ENCODE measurements at places on chromosomes 7 and 10.

- H3K36me3 ChIP-seq: no peaks in the 10 kb centered on the region
- H3K27me3 ChIP-seq: no peaks in the 10 kb centered on the region
- no peaks in the 10 kb centered on the region for H3K4me1 ChIP-seq
- H3K27ac ChIP-seq: no peak overlapping the region
- H3K4me3 ChIP-seq: no peak overlapping the region
Observed at GRCh38 chr7:20152511-20152910, 64.7 kb downstream of the MACC1 start.

GRCh38 chr7:21923658-21924057 lies 22.0 kb downstream of the CDCA7L start:
- DNase-seq: peak; percentile 35
- H3K27me3 ChIP-seq: no peaks in the 10 kb centered on the region
- H3K4me1 ChIP-seq: peaks cover 15% of the 10 kb centered on the region
- H3K27ac ChIP-seq: no peak overlapping the region

- no peak overlapping the region for H3K4me3 ChIP-seq
- peak overlapping the region; percentile 59 for H3K27ac ChIP-seq
- DNase-seq: no peak
- no peaks in the 10 kb centered on the region for H3K27me3 ChIP-seq
- peaks cover 15% of the 10 kb centered on the region for H3K4me1 ChIP-seq
- H3K36me3 ChIP-seq: no peaks in the 10 kb centered on the region
Observed at GRCh38 chr10:103637011-103637410, 143.5 kb downstream of the NEURL1 start.

GRCh38 chr10:3785851-3786271 lies 852 bp upstream of the KLF6 start:
- peak; percentile 68 for DNase-seq
- no peak overlapping the region for H3K4me3 ChIP-seq
- H3K27ac ChIP-seq: peak overlapping the region; percentile 100
- peaks cover 6% of the 10 kb centered on the region for H3K36me3 ChIP-seq

DNA sequence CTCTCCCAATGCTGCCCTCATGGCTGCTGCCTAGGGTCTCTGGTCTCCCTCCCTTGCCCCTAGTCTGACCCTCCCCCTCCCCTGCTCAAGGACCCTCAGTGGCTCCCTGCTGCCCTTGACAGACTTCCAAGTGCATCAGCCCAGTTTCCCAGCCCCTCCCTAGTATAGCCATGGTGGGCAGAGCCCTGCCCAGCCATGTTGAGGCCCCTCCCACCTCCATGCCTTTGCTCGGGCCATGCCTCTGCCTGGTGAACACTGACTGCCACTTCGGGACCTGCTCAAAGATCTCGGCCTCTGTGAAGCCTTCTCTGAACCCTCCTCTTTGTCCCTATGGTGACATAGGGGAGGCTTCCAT lies 73.2 kb downstream of the MYL10 start:
- H3K4me3 ChIP-seq: no peak overlapping the region
- no peaks in the 10 kb centered on the region for H3K4me1 ChIP-seq
- no peaks in the 10 kb centered on the region for H3K36me3 ChIP-seq
- DNase-seq: no peak
- H3K27ac ChIP-seq: no peak overlapping the region

- H3K4me1 ChIP-seq: no peaks in the 10 kb centered on the region
- no peak overlapping the region for H3K4me3 ChIP-seq
- no peaks in the 10 kb centered on the region for H3K27me3 ChIP-seq
- no peak for DNase-seq
Observed at GRCh38 chr7:50394315-50394714, 55.8 kb downstream of the FIGNL1 start.

DNA sequence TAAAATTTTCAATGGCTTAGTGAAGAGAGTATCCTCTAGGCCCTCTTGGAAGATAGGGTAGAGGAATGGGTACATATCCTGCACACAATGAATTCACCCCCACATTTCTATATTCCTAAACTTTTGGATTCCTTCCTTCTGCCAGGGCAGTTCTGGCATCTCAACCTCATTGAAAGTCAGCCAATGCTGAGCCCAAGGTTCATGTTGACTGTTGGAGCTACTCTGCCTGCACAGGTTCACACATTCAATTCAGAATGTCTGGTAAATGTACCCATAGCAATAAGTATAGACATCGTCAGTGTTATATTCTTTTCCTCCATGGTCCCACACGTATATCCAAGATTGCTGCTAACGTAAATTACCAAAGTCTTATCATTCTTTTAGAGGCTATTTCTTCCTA lies 48.9 kb upstream of the STARD3NL start:
- no peaks in the 10 kb centered on the region for H3K4me1 ChIP-seq
- H3K27me3 ChIP-seq: no peaks in the 10 kb centered on the region
- no peak for DNase-seq
- H3K27ac ChIP-seq: no peak overlapping the region

DNA sequence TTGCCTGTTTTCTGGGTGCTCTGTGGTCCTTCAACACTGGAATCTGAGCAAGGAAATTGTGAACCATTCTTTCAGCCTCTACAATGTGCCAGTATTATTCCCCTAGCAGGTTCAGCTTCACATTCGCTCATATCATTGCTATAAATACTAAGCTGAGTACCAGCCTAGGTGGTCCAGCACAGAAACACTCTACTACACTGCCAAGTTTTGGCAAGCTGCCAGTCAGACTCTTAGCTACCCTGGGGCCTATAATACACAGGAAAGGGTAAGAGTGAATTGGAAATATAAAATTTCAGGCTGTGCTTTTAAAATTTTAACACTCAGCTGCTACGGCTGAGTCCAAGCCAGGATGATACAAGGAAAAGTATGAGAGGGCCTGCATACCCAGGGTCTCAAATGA lies 49.9 kb upstream of the PPP1R3A start:
- H3K27me3 ChIP-seq: no peaks in the 10 kb centered on the region
- H3K27ac ChIP-seq: no peak overlapping the region
- H3K4me1 ChIP-seq: no peaks in the 10 kb centered on the region
- no peak for DNase-seq
- no peak overlapping the region for H3K4me3 ChIP-seq
- no peaks in the 10 kb centered on the region for H3K36me3 ChIP-seq

- H3K36me3 ChIP-seq: no peaks in the 10 kb centered on the region
- no peak overlapping the region for H3K27ac ChIP-seq
- H3K4me3 ChIP-seq: no peak overlapping the region
Observed at GRCh38 chr10:97721871-97722780, 8.6 kb downstream of the MARVELD1 start.

- no peak for DNase-seq
- no peaks in the 10 kb centered on the region for H3K36me3 ChIP-seq
- no peak overlapping the region for H3K27ac ChIP-seq
- H3K4me1 ChIP-seq: peaks cover 16% of the 10 kb centered on the region
- no peak overlapping the region for H3K4me3 ChIP-seq
Observed at GRCh38 chr10:17744341-17744861, 7.6 kb upstream of the TMEM236 start.

GRCh38 chr7:116165717-116166116 lies 44.6 kb upstream of the TES start:
- H3K4me3 ChIP-seq: no peak overlapping the region
- peaks cover 10% of the 10 kb centered on the region for H3K4me1 ChIP-seq
- H3K27ac ChIP-seq: no peak overlapping the region
- DNase-seq: no peak

GRCh38 chr7:16743236-16743635 lies 10.3 kb upstream of the TSPAN13 start:
- no peaks in the 10 kb centered on the region for H3K36me3 ChIP-seq
- no peak overlapping the region for H3K4me3 ChIP-seq
- no peak for DNase-seq
- no peaks in the 10 kb centered on the region for H3K27me3 ChIP-seq
- peaks cover 19% of the 10 kb centered on the region for H3K4me1 ChIP-seq

DNA sequence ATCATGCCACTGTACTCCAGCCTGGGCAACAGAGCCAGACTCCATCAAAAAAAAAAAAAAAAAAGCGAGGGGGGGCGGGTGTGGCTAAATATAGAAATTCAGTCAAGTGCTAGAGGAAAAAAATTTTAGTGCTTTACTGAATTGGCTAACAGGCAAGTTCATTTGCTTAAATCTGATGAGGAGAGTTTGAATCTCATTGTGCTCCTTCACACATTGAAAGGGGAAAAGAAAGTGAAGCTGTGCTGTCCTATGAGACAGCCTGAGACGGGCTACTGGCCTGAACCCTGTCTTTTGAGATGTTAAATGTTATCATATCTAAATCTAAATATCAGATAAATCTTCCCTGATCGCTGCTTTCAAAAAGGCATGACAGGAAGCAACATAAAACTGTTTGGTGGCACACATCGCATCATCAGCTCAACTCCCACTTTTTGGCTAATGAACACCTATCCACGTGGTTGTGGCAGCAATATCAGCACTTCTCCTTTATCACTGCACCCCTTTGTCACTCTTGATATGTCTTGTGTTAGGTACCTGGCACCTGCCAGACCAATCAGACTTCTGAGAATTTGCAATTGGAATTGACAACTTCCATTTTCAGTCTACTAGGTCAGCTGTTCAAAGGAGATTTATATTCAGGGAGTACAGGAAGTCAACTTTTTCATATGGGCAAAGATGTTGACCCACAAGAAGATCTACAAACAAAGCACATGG lies 14.0 kb upstream of the IFIT1B start:
- no peaks in the 10 kb centered on the region for H3K27me3 ChIP-seq
- no peak overlapping the region for H3K4me3 ChIP-seq
- H3K27ac ChIP-seq: no peak overlapping the region
- H3K36me3 ChIP-seq: no peaks in the 10 kb centered on the region
- peaks cover 8% of the 10 kb centered on the region for H3K4me1 ChIP-seq
- no peak for DNase-seq

DNA sequence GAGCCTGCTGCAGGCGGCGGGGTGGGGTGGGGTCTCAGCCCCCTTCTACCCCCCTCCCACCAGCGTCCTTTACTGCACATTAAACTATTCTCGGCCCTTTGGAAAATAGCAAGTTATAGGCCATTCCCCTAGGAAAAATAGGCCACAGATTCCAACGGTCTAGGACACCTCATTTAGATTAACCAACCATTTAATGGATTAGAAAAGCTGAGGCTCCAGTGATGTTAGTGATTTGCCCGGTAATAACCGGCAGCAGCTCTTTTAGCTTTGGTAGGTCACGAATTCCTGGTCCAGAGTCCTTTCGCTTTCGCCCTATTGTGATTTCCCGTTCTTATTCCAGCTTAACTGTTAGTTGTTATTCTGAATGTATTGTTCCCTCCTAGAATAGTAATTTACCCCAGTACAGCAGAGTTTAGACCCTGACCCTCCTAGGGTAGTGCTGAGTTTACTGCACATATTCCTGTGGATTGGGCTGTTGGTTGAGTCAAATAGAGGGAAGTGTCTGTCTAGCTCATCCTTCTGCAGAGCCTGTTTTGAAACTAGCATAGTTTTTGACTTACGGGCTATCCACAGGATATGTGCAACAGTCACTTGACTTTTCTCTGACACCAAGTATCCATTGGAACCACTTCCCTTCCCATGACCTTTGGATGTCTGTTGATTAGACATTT lies 754 bp downstream of the GSTO1 start:
- DNase-seq: no peak
- peaks cover 52% of the 10 kb centered on the region for H3K4me1 ChIP-seq
- peak overlapping the region; percentile 81 for H3K27ac ChIP-seq
- H3K4me3 ChIP-seq: peak overlapping the region; percentile 72
- no peaks in the 10 kb centered on the region for H3K27me3 ChIP-seq
- H3K36me3 ChIP-seq: peaks cover 2% of the 10 kb centered on the region

GRCh38 chr7:148473703-148474480 lies 116.7 kb upstream of the C7orf33 start:
- no peaks in the 10 kb centered on the region for H3K36me3 ChIP-seq
- H3K27me3 ChIP-seq: no peaks in the 10 kb centered on the region
- no peaks in the 10 kb centered on the region for H3K4me1 ChIP-seq
- no peak overlapping the region for H3K27ac ChIP-seq
- no peak for DNase-seq

DNA sequence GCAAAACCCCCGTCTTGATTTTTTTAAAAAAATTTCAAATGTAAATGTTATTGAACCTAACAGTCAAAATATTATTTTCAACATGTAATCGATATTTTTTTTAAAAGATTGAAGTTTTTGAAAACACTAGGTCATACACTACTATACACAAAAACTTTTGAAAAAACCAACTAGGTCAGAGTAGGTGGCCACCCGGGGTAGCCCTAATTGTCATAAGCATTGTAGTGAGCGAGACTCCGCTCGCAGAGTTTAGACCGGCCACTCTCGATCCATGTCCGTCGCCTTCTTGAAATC lies 417 bp downstream of the RFC2 start:
- peak overlapping the region; percentile 90 for H3K27ac ChIP-seq

DNA sequence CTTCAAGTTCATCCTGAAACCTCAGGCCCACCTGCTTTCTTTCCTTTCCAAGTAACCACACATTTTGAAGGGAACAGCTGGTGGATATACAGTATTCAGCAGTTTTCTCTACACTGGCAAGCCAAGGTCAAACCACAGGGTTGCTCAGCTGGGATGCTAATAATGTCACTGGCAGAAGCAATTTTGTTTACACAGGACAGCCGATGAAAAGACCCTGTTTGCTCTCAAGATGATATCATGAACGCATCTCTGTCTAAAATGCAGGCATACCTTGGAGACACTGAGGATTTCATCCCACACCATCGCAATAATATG lies 186.2 kb downstream of the USP6NL start:
- DNase-seq: no peak
- H3K4me1 ChIP-seq: no peaks in the 10 kb centered on the region
- no peaks in the 10 kb centered on the region for H3K36me3 ChIP-seq
- H3K4me3 ChIP-seq: no peak overlapping the region
- no peak overlapping the region for H3K27ac ChIP-seq

DNA sequence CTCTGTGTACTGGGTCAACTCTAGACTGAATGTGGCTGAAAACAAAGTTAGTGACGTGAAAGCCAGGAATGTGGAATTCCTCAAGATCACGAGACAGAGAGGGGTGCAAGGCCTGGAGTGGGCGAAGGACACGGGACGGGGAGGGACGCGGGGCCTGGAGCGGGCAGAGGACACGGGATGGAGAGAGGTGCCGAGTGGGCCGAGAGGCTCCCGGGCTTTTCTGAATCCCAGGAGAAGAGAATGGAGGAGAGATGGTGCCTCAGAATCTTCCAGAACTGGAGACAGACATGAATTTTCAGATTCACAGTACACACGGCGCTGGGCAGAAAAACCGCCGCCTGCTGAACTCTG lies 50.6 kb upstream of the PRKAR1B start:
- no peaks in the 10 kb centered on the region for H3K36me3 ChIP-seq
- no peak overlapping the region for H3K4me3 ChIP-seq
- DNase-seq: no peak
- no peaks in the 10 kb centered on the region for H3K27me3 ChIP-seq

GRCh38 chr7:24580283-24580946 lies 7.2 kb downstream of the PALS2 start:
- no peaks in the 10 kb centered on the region for H3K36me3 ChIP-seq
- no peak for DNase-seq
- peak overlapping the region; percentile 6 for H3K27ac ChIP-seq
- H3K27me3 ChIP-seq: no peaks in the 10 kb centered on the region
- no peak overlapping the region for H3K4me3 ChIP-seq

- no peaks in the 10 kb centered on the region for H3K27me3 ChIP-seq
- no peak overlapping the region for H3K4me3 ChIP-seq
- no peaks in the 10 kb centered on the region for H3K4me1 ChIP-seq
- H3K27ac ChIP-seq: no peak overlapping the region
Observed at GRCh38 chr10:3143366-3143765, 29.2 kb downstream of the PITRM1 start.

Measured in body of pancreas (tissue), 4 donors.